Activated CD8-positive, alpha-beta memory T cell treated with anti-CD3 and anti-CD28 coated beads for 1 hour (primary cell): ENCODE measurements at places on chromosomes 4 and X.

DNA sequence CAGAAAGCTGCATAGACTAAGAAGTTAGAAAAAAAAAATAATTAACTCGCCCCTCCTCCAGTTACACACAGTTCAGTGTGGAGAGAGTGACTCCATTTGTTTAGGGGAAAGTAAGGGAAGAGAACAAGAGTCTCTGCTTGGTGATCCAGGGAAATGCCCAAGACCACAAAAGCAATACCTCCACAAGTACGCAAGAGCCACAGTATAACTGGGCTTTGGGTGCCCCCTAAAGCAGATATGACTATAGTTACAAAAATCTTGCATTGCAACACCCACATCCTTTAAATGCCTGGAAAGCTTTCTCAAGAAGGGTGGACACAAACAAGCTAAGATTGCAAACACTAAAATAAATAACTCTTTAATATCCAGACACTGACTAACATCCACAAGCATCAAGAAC lies 164.2 kb upstream of the NRK start:
- no peak for DNase-seq

DNA sequence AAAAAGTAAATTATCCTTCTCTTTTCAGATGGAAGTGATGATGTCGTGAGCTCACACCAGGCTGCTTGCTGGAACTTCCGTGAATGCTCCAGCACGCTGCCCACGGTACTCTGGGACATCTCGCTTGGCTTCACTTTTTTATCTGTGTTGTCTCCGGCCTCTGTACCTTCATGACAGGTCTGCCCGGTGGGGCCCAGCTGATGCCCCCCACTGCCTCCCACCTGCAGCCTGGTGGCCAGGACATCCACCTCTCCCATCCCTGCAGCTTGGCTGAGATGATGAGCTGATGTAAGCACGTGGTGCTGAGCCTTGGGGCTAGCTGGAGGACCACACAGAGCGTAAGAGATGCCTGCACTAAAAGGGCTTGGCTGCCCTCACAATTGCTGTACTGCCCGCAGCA lies 59.0 kb upstream of the HELT start:
- DNase-seq: no peak

DNA sequence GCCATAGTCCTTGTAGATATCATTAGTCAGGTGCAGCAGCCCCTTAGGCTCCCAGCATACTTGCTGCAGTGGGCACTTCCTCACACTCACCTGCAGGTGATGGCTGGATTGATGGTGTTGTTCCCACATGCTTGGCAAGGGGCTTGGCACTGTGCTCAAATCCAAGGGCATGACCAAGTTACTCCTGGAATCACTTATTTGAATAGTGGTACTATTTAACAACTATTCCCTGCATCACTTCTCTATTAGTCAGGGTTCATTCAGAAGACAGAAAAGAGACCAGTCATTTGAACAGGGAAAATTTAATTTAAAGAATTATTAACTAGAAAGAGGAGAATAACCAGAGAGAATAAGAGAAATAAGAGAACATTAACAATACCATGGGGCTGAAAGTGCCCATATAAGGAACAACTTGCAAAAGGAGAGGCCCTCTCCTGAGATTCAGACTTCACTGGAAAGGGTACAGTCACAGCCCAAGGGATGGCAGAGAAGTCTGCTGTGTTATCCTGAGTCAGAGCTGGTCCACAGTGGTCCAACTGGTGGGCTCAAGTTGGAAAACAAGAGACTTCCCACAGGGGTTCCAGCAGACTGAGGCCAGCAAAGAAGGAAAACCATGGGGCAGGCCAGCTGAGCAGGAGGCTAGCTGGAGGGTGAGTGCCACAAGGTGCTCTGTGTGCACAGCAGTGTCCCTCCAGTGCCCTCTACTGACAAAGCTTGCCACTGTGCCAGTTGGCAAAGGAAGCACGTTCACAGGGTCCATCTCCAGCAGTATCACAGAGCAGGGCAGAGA lies 9.8 kb downstream of the SPP1 start:
- no peak for DNase-seq

DNA sequence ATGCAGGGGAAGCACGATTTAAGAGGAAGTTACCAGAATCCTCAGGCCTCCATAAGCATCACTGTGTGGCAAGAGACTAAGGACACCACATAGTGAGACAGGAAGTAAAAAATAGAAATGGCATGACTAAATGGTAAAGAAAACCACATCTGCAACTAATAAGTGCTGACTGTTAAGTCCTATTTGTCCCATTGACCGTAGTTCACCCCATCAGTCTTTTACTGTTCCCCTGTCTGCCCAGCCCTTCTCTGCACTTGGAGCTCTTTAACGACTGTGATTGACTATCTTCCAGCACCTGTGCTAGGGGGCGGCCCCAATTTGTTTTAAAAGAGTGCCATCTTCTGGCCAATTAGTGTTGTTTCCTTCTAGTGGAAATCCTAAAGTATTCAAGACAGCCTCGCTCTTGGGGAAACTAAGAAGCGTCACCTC lies 94.2 kb downstream of the MAOA start:
- peak; percentile 0 for DNase-seq

GRCh38 chr4:52358366-52358765 lies 300.7 kb downstream of the USP46 start:
- DNase-seq: no peak

GRCh38 chr4:115233600-115233999 lies 120.2 kb upstream of the NDST4 start:
- DNase-seq: no peak

DNA sequence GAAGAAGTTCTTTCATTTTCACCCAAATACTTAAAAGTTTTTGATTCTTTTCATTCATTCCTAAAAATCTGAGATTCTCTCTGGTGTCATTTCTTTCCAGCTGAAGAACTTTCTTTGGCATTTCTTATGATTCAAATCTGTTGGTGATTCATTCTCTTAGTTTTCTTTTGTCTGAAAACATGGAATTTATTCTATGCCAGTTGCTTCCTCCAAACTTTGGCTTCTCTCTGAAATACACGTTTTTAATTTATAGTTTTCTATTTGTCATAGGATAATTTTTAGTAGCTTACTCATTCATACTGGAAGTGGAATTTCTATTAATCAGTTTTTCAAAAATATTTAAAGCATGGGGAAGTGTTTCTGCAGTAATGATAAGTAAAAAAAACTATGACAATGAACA lies 1012.0 kb downstream of the RPA4 start:
- DNase-seq: no peak

DNA sequence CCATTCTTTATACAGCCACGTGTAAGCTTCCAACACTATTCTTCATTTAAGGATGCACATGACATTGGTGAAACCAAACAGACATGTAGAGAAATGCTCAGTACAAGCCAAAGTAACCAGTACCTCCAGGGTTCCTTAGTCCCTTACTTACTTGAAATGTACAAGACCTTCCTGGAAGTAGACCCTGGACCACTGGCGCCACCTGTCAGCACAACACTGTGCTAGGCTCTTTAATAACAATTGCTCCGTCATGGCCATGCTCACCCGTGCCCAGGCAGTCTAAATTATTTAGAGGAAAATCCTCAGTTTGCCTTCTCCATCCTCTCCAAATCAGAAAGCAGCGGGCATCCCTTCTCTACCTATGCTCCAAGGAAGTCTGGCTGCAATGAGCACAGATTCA lies 52.7 kb downstream of the ADGRA3 start:
- DNase-seq: no peak

DNA sequence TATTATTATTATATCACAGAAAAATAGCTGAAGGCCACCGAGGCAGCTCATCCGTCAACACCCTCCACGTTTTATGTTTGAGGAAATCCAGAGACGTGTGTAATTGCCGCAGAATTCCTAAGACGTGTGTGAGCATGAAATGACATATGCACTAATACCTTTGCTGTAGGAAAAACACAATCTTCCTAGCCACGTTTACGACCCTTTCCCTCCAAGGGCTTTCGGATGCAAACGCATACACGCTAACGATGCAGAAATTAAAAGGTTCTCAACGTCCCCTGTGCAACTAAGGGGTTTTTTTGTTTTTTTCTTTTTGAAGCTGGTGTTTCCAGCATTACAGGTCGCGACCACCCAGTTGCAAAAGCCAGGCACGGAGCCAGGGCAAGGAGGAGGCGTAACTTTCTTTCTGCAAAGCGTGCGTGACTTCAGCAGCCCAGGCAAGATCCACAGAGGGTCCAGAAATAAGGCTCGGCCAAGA lies 33.8 kb downstream of the CRLF2 start:
- DNase-seq: no peak

- no peak for DNase-seq
Observed at GRCh38 chr4:150215601-150216000, 137.4 kb downstream of the DCLK2 start.

DNA sequence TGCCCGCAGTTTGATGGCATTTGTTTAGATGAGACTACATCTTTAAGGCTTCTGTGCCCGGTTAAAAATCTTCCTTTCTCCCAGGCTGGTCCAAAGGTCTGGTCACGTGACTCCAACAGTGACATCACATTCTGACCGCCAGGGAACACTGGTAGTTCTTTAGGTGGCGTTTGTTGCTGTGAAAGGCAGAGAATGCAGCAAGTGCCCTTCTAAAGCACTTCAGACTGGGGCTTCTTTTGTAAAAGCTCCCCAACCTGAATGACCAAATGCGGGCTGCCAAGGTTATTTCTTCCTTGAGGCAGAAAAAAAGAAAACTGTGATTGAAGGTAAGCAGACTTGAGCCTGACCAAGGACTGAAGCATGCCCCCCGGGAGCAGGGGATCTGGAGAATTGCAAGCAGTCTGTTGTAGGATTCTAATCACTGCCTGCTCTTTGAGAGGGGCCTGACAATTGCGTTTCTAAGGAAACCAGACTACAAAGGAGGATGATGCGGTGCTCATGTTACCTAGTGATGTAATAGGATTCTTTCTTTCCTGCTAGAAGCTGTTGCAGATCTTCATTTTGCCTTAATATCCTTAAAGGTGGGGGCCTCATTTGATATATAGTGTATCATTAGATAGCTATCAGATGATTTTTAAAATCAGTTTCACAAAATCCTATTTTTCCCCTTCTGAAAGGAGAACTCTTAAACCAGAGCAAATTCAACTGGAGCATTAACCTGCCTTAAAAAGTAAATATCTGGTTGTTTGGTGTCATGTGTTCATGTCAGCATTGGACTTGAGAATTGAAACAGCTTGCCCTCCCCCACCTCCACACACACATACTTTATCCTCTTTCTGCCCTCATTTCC lies 133.1 kb downstream of the AKAP4 start:
- no peak for DNase-seq

DNA sequence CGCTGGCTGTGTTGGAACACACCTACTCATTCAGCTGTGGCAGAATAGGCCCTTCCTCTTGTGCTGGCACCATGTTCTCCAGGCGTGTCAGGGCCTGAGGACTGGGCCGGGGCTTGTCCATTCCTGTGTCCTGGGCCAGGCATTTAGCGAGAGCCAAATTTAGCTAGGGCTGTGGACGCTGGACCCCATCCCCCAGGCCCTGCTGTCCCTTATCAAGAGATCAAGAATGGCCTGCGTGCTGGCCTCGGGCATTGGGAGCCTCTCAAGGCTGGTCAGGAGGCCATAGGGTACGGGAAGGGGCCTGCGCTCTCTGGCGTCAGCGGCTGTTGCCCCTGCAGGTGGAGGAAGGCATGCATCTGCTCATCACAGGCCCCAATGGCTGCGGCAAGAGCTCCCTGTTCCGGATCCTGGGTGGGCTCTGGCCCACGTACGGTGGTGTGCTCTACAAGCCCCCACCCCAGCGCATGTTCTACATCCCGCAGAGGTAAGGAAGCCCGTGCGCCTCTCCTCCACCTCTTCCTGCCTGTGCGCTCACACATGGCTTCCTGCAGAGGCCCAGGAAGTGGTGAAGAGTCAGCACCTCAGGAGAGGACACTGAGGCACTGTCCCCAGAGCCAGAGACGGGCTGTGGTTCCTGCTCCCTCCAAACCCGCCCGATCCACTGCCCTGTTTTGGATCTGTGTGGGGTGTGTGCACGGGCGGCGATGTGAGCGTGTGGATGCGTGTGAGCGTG lies 15.3 kb downstream of the ABCD1 start:
- no peak for DNase-seq

- no peak for DNase-seq
Observed at GRCh38 chr4:126735294-126736132, 897.2 kb upstream of the INTU start.

- no peak for DNase-seq
Observed at GRCh38 chrX:125710403-125711062, 390.9 kb downstream of the TEX13C start.

GRCh38 chr4:5889002-5889696 lies 3.7 kb downstream of the CRMP1 start:
- no peak for DNase-seq

- no peak for DNase-seq
Observed at GRCh38 chr4:185192059-185192458, 11.7 kb downstream of the CFAP97 start.

- DNase-seq: no peak
Observed at GRCh38 chrX:37820646-37821045, 26.7 kb downstream of the DYNLT3 start.

DNA sequence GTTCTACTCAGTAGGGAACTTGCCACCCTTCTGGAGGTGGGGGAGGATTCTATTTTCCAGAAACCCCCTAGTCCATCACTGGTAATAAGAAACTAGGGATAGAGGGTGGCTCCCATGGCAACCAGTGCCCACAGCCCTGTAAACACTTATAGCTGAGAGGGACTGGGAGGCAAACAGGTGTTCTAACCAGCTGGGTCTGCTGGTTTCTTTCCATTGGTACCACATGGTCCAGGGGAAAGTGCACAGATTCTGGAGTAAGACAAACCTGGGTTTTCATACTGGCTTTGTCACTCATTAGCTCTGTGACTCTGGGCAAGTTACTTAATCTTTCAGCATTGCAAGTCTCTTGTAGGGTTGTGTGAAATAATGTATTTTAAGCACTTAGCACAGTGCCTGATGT lies 26.9 kb downstream of the IGSF1 start:
- DNase-seq: no peak

- DNase-seq: no peak
Observed at GRCh38 chr4:70623323-70623722, 5.2 kb upstream of the ENAM start.

- no peak for DNase-seq
Observed at GRCh38 chrX:31058284-31058683, 13.6 kb downstream of the FTHL17 start.

GRCh38 chr4:89023140-89023539 lies 33.8 kb downstream of the FAM13A start:
- no peak for DNase-seq

- DNase-seq: no peak
Observed at GRCh38 chr4:62927574-62927973, 1481.7 kb downstream of the TECRL start.

GRCh38 chr4:65698631-65699030 lies 28.3 kb upstream of the EPHA5 start:
- no peak for DNase-seq

DNA sequence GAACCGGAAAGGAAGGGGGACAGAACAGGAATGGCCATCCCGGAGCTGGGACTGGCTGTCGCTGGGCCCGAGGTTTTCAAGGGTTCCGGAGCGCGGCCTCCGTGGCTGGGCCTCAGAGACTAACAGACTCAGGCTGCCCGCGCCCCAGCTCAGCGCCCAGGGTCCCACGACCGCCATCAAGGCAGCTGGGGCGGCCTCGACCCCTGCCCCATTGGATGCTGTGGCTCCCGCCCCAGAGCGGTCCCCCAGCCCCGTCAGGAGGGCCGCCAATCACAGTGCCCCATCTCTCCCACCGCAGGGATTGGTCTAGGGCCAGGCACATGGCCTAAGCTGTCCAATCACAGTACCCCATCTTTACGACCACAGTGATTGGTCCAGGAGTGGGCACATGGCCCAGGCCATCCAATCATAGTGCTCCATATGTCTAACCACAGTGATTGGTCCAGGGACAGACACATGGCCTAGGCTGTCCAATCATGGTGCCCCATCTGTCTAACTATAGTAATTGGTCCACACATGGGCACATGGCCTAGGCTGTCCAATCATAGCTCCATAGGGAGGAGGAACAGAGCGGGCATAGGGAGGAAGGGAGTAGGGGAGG lies 105.3 kb upstream of the NKX1-1 start:
- DNase-seq: no peak
